ENCODE measurements at places on chromosomes 16 and 17.

GRCh38 chr16:30113711-30114333 lies 485 bp upstream of the GDPD3 start:
- DNase-seq = no peak

DNA sequence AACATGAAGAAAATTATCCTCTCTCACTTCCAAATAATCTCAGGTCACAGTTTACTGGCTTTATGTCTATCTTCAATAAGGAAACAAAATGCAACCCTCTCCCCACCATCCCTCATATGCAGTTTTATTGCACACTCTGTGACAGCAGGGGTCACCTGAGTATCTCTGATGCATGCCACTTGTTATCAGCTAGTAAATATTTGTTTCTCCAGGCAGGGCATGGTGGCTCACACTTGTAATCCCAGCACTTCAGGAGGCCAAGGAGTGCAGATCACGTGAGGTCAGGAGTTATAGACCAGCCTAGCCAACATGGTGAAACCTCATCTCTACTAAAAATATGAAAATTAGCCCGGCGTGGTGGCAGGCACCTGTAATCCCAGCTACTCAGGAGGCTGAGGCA lies 61.1 kb downstream of the ADAMTS18 start:
- DNase-seq = no peak

DNA sequence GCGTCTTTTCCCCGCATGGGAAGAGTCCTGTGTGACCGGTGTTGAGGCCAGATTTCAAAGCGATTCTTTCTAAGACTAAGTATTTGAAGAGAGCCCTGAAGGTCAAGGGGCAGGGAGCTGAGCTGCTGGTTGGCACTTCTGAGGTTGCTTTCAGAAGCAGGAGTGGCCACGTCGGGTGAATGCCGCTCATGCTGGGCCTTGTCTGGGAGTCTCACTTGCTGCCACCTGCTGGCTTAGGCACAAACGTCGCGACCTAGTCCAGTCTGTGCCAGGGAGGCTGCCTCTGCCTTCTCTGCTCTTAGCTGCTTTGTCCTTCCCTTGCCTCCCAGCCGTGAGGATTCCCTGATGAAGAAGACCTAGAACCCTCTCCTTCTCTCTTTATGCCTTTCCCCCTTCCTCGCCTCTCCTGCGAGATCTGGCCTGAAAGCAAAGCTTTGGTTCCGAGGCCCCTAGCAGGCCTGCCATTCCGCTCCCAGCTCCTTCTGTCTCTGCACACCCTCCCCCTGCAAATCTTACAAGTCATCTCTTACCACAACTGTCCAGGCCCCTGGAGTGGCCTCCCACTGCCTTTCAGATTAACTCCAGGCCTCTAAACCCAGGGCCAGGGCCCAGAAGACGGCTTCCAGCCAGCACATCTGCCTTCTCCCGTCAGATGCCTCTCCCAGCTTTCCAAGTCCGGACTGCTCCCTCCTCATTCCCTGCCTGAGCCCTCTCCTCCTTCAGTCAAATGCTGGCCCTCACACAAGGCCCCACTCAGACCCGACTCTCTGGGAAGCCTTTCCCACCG lies 11.4 kb downstream of the CTNS start:
- peak; percentile 66 for DNase-seq

- no peak for DNase-seq
These were observed 230.6 kb downstream of the MSI2 start for GRCh38 chr17:57486882-57487301.

- DNase-seq = peak; percentile 17
These were observed 167.4 kb upstream of the CACNG3 start for GRCh38 chr16:24088767-24089166.

GRCh38 chr17:66469088-66469442 lies 166.7 kb downstream of the PRKCA start:
- no peak for DNase-seq

DNA sequence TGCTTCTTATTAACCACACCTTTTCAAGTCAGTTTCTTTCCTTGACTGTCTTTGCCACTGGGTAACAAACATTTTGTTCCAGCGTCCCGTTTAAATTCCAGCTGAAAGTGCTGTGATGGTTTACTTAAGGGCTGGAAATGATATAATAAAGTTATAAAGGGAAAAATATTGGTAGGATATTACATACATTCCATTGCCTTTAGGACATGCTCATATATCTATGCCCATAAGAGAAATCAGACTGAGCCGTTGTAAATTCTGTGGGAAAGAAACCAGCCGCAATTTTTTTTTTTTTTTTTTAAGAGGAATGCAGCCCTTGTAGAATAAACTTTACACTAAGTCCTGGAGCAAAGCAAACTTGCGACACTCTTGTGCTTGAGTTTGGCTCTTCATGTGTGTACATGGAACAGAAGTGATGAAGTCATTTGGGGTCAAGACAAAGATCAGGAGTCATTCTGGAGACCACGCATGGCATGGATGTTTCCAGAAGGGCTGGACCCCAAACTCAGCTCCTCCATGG lies 210.9 kb downstream of the XYLT1 start:
- DNase-seq = no peak

DNA sequence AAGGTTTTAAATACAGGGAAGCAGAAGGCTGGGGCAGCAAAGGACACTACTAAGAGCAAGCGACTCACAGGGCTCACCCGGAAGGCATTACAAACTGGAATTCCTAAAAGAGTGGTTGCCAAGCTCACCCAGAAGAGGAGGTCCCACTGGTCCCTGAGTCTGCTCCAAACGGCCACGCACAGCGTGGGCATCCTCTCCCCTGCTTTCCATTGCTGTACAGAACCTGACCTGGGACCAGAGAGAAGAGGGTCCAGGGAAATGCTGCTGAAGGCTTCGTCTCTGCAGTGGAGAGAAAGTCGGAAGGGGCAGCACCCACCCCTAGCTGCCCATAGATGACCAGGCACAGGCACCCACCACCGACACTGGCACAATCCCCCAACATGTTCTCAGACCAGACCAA lies 67.2 kb downstream of the ADCY9 start:
- DNase-seq = no peak

- no peak for DNase-seq
These were observed 24.7 kb downstream of the LIMD2 start for GRCh38 chr17:63675231-63675606.

DNA sequence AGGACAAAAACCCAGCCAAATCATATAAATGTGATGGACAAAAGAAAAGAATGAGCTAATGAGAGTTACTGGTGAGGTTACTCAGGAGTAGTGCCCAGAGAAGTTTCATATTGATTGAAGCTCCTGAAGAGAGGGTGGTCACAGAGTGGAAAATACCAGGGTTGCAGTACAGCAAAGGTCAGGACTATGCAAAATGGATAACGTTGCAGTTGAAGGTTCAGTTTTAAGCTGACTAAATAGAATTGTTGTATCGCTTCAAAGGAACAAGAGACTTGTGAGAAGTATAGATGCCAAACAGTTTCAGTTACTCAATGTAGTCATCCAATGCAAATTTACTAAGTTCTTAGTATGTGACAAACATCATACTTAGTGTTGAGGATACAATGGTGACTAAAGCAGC lies 47.1 kb downstream of the ABCA8 start:
- DNase-seq = no peak

DNA sequence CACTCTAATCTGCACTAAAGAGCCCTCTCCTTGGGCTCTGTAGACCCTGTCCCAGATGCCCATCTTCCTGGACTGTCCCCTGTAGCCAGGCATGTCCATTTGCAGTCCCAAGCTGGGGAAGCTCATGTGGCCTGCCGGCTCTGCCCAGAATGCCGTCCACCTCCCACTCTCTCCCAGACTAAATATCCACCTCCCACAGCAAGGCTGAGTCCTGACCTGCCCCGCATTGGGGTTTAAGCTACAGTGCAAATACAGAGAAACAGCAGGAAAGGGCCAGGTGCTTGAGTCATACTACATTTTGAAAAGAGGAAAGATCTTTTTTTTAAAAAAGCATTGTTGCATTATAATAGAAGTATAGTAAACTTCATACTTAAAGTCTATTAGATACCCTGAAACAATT lies 3.0 kb downstream of the ST6GALNAC2 start:
- DNase-seq = no peak

GRCh38 chr16:53737552-53737951 lies 33.6 kb downstream of the FTO start:
- no peak for DNase-seq

DNA sequence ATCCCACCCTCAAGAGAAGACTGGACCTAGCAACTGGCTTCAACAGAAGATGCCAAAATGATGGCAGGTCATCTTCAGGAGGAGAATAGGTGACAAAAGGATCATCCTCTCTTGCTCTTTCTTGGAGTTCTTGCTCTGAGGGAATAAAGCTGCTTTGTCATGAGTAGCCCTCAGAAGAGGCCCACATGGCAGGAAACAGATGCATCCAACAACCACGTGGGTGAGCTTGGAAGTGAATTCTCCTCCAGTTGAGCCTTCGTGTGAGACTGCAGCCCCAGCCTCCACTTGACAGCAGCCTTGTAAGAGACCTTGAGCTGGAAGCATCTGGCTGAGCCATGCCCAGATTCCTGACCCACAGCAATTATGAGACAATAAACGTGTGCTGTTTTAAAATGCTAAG lies 87.5 kb downstream of the DYNLRB2 start:
- no peak for DNase-seq

Data from hematopoietic multipotent progenitor cell treated with erythropoietin and hydrocortisone succinate and interleukin-3 and kit ligand, for 8 days (in vitro differentiated cells).